ENCODE measurements at places on chromosomes 4 and X.
A peak's percentile ranks its signal among the peaks of the same experiment; 100 is the strongest.

- DNase-seq, result no peak
Observed at GRCh38 chr4:69224891-69225290, 10.3 kb upstream of the UGT2B11 start.

GRCh38 chr4:60657041-60657440 lies 543.1 kb upstream of the ADGRL3 start:
- DNase-seq, result no peak

GRCh38 chrX:25872786-25873185 lies 265.4 kb upstream of the MAGEB18 start:
- no peak for DNase-seq

DNA sequence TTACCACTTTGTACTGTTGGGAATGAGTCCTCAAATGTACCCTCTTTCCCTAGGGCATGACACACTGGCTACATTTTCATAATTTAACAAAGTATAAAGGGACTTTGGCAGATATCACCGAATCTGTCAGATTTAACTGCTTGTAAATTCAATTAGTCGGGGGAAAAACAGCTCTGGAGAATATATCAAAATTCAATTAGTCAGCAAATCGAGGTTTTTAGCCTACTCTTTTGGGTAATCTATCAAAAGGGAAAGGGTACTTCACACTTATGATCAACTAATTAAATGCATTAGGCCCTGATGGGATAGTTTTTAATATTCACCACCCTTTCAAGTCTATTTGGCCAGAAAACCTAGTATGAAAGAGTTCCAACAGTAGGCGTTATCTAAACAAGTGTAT lies 141.0 kb downstream of the IL1RAPL2 start:
- no peak for DNase-seq

DNA sequence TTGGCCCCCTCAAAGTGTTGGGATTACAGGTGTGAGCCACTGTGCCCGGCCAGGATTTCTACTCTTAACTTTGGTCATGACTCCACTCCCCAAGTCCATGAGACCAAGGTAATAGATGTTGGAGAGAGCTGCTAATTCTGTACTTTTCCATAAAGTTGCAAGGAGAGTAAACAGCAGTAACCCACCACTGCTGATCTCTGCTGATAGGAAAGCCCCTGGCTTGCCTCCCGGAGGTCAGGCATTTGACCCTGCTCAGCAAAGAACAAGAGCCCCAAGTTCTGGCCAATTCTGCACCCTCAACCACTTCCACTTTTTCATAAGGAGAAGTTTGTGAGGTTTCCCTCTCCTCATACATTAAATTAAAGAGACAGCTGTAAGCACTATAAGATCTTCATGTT lies 143.0 kb downstream of the RASL11B start:
- no peak for DNase-seq

- DNase-seq, result peak; percentile 84
Observed at GRCh38 chr4:118327554-118328241, 25.1 kb downstream of the PRSS12 start.

GRCh38 chr4:114964026-114964425 lies 149.4 kb downstream of the NDST4 start:
- peak; percentile 39 for DNase-seq

- no peak for DNase-seq
Observed at GRCh38 chr4:188623314-188623854, 484.1 kb downstream of the TRIML1 start.

DNA sequence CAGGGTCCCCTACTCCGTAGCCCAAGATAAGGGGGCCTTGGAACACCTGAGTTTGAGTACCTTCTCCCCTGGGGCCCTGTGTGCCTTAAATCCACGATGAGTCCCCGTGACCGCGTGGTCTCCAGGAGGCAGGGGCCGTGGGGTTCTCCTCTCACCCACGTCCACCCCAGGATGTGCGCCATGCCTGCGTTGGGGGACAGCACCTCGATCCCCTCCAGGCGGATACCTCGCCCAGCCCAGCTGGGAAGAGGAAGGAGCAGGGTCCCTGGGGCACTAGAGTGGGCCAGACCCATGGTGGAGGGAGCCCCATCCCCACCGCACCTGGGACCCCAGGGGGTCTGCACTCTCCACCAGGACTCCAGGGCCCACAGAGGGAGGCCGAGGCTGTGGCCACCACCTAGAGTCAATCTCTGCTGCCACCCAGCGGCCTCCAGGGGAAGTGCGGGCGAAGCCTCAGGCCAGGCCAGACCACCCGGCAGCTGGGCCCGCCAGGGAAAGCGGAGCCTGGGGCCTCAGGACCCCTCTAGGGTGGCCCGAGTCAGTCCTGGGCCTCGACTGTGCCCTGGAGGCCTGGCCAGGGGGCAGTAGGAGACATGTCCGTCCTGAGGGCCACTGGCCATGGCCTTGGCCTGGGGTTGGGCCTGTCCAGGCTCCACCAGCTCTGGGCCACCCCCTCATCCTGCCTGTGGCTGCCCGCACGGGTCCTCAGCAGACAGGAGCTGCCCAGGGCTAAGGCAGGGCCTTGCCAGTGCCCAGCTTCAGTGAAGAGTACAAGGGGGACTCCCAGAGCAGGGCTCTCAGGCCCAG lies 55.0 kb downstream of the FAM53A start:
- DNase-seq, result peak; percentile 21

GRCh38 chr4:52837716-52838558 lies 24.2 kb upstream of the RASL11B start:
- peak; percentile 1 for DNase-seq

DNA sequence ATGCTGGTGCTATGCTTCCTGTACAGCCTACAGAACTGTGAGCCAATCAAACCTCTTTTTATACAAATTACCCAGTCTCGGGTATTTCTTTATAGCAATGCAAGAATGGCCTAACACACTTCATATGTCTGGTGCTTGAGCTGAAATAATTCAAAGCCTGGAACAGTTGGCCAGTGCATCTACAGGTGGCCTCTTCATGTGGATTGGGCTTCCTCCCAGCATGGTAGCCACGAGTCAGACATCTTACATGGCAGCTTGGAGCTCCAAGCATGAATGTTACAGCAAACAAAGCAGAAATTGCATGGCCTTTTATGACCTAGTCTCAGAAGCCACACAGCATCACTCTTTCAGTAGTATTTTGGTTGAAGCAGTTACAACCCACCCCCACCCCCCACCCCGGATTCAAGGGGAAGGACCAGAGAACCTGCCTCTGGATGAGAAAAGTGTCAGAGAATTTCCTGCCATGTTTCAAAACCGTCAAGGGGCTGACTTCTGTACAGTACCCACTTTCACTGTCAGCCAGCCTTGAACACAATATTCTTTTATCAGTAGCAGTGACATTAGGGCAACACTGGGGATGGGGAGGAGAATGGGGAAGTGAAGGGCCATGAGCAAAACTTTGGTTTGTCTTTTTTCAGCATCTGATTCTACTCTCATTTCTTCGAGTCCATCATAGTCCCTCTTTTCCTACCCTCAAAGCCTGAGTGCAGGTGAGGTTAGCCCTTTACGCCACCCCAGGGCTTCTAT lies 368.7 kb downstream of the BCOR start:
- DNase-seq, result no peak

GRCh38 chr4:1176398-1177273 lies 4.3 kb upstream of the SPON2 start:
- DNase-seq, result no peak

DNA sequence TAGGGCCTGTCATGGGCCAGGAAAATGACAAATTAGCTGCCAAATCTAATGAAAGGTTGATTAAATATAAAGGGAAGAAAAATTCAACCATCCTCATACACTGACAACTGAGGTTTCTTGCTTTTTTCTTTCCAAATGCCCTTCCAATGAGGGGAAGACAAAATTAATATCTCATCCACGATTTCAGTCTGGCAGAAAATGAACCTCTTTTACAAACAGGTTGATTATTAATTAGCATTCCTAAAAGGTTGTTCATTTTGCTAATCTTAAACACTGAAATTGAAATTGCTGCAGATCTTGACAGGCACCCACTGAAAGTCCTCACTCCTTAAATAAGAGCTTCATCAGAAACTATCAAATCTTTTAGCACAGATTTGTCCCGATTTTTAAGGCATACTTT lies 45.5 kb downstream of the NPFFR2 start:
- DNase-seq, result no peak

GRCh38 chrX:145506214-145506613 lies 258.9 kb downstream of the SPANXN1 start:
- DNase-seq, result no peak

- DNase-seq, result peak; percentile 82
Observed at GRCh38 chr4:101730291-101731117, 60.0 kb upstream of the BANK1 start.

DNA sequence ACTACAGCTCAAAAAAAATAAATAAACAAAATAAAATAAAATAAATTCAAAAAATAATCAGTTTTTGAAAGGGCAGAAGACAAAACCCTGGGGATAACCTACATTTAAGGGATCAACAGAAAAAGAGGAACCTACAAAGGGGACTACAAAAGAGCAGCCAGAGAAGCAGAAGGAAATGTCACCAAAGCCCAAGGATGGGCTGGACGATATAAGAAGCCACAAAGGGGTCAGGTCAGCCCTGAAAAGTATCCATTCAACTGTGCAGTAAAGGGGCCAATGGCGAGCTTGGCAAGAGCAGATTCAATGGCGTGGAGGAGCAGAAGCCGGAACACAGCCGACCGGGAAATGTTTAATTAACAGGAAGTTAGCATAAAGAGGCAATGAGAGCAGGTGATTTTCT lies 16.9 kb downstream of the ACOT9 start:
- DNase-seq, result no peak
